ENCODE measurements at places on chromosomes 4 and X.
A peak's percentile ranks its signal among the peaks of the same experiment; 100 is the strongest.

DNA sequence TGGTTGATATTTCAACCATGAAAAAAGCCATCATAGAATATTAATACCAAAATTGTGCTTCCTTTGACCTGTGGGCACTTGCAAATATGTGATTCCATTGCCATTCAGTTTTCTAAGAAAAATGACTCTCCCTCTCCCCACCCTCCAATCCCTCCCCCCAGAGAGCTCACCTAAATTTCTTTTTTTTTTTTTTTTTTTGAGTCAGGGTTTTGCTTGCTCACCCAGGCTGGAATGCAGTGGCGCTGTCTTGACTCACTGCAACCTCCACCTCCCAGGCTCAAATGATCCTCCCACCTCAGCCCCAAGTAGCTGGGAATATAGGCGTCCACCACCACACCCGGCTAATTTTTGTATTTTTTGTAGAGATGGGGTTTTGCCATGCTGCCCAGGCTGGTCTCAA is 47.0 kb downstream of the SNX25 start:
- no peak for DNase-seq

DNA sequence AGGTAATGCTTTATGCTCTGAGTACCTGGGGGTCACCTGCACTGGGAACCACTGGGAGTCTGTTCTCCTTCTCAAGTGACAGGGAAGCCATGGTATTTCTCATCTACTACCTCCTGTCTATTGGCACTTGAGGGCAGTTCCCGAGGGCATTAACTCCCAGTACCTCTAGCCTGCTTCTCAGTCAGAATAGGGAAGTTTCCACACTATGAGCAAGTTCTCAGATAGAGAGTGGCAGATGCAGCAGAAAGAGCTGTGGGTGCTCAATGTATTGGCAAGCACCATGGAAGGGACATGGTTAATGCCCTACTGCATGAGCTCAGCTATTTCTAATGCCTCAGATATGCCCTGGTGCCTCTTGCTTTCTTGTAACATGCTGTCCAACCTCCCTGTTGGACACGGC is 74.1 kb downstream of the ANOS1 start:
- no peak for DNase-seq

- DNase-seq: no peak
These were observed 7.5 kb downstream of the P2RY4 start for GRCh38 chrX:70252491-70252890.

- no peak for DNase-seq
These were observed 12.9 kb upstream of the IL13RA1 start for GRCh38 chrX:118714521-118714920.

DNA sequence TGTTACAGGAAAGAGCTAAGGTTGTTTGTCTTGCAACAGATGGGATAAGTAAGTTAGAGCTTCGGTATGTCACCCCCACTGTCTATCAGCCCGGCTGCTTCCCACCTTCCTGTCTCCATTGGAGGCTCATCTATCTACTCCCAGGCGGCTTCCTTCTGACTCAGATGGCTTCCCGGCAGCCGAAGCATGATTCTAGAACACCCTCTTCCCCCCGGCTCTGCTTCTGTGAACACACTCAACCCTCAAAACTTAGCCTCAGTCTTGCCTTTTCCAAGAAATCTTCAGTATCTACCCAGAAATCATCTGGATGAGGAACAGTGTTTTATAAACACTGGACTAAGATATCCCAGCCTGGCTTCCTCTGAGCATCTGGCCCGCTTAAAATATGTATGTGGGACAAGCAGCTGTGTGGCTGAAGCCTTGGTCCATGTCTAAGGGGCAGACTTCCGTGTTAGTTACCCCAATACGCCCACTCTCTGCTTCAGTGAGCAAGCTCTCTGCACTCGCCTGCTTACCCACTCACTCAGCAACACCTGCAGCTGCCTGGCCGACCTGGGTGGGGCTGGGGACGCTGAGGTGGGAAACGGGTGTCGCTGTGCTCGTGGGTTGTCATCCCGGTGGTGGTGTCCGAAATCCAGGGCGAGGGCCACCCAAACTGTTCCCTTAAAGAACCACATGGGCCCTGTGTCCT is 12.0 kb upstream of the SLC2A9 start:
- DNase-seq: no peak

DNA sequence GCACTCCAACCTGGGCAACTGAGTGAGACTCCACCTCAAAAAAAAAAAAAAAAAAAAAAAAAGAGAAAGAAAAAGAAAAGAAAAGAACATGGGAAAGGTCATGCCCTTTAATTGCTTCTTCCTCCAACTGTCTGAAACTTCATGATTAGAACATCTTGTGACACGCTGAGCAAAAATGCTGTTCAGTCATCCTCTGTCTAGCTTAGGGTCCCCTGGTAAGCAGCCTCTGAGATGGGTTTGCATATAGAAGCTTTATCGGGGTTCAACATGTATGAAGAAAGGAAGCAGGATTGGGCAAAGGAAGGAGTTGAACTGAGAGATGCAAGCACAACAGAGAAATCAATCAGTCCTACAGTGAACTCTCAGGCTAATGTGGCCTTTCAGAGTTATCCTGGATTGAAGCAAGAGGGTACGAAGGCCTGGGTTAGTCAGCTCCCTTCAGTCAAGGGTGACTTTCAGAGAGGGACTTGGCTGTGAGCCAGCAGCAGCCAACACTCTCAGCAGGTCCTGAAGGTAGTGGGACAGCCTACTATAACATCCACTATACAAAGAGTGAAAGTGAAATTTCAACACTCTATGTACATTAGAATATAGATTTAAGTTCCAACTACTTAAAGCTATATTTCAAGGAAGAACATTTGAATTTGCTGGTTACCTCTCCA is 11.4 kb downstream of the MAOB start:
- DNase-seq: no peak

GRCh38 chr4:88219099-88219498 is 60.7 kb upstream of the ABCG2 start:
- DNase-seq: peak; percentile 30

DNA sequence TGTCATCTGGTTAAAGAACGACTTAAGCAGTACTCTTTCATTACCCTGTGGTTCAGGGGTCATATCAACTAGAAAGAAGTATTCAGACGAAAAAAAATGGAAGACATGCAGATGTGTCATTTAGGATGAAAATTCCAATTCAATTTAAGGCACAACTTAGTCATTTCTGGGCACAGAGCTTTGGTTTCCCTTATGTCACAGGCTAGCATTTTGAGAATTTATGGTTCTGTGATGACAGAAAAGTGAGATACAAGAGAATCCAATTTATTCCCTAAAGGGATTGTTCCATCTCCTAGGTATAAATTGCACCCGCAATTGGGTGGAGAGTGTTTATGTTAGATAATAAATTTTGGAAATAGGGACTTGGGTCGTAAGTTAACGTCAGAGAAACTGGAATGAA is 306.6 kb downstream of the STK32B start:
- no peak for DNase-seq

- peak; percentile 87 for DNase-seq
These were observed 231.9 kb upstream of the INTU start for GRCh38 chr4:127400731-127401346.

- DNase-seq: peak; percentile 43
These were observed 16.2 kb downstream of the ZFYVE28 start for GRCh38 chr4:2402048-2402842.

- DNase-seq: no peak
These were observed 236.9 kb upstream of the GPC4 start for GRCh38 chrX:133652185-133652584.

DNA sequence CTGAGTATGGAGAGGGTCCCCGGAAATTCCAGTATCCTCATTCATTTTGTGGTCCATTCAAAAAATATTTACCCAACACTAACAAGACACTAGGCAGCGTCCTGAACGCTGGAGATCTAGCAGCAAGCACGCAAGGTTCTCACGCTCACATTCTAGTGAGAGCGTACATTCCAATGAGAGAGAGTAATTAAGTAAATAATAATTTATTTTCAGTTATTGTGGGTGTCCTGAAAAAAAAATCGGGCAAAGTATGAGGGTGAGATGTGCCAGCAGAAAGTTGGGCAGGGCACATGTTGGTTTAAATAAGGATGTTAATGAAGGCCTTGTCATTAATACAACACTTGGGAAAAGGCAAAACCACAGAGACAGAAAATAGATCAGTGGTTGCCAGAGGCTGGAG is 4.0 kb upstream of the TMEM156 start:
- DNase-seq: no peak

DNA sequence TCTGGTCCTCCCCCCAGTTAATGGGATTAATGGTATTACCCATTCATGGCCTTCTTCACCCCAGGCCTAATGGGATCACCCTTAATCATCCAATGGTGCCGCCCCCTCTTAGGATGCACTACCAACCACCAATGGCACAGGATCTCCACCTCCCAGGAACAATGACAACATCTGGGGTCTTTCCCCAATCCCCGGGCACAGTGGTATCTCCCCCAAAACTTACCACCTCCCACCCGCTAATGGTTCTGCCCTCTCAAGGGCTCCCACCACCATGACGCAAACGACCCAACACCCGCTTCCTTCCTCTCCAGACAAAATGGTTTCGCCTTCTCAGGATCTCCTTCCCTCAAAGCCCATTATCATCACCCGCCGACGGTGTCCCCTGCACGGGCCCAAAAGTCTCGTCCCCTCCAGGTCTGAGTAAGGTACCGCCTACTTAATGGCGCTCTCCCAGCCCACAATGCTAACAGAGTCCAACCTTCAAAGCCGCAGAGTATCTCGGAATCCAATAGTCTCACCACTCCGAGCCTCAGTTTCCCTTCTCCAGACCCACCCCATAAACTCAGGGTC is 458 bp downstream of the GRIPAP1 start:
- DNase-seq: peak; percentile 62

- no peak for DNase-seq
These were observed 6.2 kb upstream of the MGARP start for GRCh38 chr4:139286186-139286698.

- DNase-seq: no peak
These were observed 71.8 kb downstream of the C4orf46 start for GRCh38 chr4:158599765-158600498.

GRCh38 chr4:152289941-152290340 is 246.0 kb downstream of the FBXW7 start:
- no peak for DNase-seq

GRCh38 chr4:20253283-20253734 is 1.6 kb downstream of the SLIT2 start:
- DNase-seq: peak; percentile 47

GRCh38 chr4:150079081-150079581 is 886 bp downstream of the DCLK2 start:
- peak; percentile 60 for DNase-seq

Measured in A673 (cell line).